CD4-positive, alpha-beta T cell treated with Interleukin-12 subunit alpha and Interleukin-12 subunit beta, for 1 hour (primary cell): ENCODE measurements at places on chromosomes 12 and 14.
A peak's percentile ranks its signal among the peaks of the same experiment; 100 is the strongest.

DNA sequence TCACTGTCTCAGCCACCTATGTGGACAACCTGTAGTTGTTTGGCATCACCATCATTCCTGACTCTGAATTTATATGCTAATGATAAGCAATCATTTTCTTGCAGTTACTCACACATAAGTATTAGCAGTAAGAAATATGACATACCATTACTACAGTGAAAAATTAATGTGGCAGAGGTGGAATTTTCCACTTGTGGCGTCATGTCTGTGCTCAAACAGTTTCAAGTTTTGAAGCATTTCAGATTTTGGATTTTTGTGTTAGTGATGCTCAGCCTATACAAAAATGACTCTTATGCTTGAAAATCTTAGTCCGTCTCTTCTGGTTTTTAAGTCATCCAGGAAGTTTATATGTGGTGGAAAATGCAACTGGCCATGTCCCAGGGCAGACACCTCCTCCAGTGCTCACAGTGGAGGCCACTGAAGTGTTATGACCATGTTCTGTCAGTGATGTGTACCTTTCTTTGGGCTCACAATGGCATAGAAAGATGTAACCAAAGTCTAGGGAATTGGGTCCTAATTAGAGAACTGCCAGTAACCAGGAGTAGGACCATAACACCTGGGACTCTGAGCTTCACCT, 220.6 kb downstream of the SYT1 start:
- DNase-seq = no peak

- no peak for DNase-seq
Measured at GRCh38 chr12:19248929-19249602, 119.5 kb downstream of the PLEKHA5 start.

GRCh38 chr14:63717702-63718101, 10.2 kb downstream of the SGPP1 start:
- no peak for DNase-seq

- DNase-seq = no peak
Measured at GRCh38 chr12:65894624-65895390, 70.5 kb downstream of the HMGA2 start.

- no peak for DNase-seq
Measured at GRCh38 chr12:139585-139984, 73.0 kb downstream of the IQSEC3 start.

DNA sequence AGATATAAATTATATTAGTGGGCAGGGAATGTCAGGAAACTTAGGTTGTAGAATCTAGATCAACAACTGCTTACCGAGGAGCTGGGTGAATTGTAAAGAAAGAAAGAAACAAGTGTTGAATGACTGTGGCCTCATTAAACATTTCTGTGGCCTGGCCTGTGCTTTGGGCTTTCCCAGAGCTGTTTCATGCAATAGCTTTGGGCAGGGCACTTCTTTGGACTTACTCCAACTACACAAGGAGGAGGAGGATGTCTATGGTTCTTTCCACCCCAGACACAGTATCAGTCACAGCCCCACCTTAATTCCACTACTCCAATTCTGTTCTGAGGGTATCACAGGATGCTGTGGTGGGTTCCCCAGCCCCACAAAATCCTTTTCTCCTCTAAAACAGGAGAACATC, 38.0 kb downstream of the DPF3 start:
- no peak for DNase-seq

DNA sequence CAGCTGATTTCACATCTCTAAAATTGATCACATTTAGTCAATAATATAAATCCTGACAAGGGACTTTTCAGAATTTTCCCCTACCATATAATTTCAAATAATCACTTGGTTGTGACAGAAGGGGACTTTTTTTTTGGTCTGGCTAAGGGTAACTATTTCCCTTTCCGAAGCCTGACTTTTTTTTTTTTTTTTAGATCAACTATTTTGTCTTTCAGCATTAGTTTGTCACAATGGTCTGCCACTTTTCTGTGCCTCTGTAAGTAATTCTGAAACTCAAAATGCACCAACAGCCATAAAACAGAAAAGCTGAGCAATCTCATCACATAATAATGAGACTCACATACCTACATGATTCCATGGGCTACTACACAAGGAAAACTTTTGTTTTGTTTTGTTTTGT, 266.4 kb downstream of the SSPN start:
- no peak for DNase-seq

DNA sequence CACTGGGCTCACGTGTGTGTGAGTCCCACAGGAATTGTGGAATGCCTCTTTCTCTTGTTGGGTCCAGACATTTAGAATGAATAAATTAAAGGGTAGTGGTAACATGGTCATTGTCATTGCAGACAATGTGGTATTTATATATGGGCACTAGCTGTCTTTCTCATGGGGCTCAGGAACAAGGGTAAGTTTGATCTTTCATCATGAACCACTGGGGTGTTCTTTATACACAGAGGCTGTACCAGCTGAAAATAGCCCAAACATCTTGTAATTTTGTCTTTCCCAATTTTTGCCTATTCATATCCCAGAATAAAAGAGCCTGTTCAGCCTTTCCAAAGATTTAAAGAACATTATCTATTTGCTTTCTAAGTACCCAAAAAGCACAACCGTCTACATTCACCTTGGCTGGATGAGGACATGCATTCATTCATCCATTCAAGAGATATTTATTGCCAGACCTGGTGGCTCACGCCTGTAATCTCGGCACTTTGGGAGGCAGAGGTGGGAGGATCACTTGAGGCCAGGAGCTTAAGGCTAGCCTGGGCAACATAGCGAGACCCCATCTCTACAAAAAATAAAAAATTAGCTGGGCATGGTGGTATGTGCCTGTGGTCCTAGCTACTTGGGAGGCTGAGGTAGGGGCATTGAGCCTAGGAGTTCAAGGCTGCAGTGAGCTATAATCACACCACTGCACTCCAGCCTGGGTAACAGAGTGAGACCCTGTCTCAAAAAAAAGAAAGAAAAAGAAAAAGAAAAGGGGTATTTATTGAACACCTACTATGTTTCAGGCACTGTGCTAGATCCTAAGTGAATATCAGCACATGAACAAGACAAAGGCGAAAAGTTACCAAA, 4.4 kb upstream of the FOS start:
- no peak for DNase-seq

GRCh38 chr12:41013881-41014642, 174.1 kb upstream of the PDZRN4 start:
- DNase-seq = no peak

DNA sequence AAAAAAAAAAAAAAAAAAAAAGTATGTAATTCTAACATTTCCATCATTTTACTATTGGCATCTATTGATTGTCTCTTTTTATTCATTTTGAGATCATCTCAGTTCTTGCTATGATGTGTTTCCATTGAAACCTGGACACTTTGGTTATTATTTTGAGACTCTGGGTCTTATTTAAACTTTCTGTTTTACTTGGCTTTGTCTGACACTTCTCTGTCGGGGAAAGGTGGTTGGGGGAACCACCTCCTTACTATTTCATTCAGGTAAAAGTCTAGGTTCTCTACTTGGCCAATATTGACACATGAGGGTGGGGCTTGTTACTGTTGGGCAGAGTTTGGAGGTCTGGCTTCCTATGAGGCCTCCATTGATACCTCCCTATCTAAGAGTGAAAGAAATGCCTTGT, 228.0 kb downstream of the NRXN3 start:
- DNase-seq = no peak

DNA sequence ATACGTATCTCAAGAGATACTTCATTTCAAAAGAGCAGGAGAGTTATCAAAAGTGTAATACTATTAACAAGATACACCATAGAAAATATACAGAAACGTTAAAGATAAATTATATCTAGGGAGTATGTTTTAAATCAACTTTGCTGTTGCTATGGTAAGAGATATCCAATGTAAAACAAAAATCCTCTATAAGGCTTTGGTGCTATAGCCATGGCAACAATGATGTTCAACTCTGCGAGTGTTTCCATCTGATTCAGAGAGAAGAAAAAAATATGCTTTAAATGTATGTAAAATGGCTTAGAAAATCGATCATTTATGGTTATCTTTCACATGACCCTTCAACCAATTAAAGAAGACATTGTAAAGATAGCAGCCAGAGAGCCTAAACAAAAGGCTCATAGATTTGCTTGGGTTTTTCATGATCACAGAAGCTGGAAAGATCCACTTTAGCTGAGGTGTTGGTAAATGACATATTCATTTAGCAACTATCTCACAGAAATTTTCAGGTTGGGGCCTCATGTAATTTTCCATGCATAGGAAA, 387.0 kb upstream of the GARIN6 start:
- DNase-seq = no peak

DNA sequence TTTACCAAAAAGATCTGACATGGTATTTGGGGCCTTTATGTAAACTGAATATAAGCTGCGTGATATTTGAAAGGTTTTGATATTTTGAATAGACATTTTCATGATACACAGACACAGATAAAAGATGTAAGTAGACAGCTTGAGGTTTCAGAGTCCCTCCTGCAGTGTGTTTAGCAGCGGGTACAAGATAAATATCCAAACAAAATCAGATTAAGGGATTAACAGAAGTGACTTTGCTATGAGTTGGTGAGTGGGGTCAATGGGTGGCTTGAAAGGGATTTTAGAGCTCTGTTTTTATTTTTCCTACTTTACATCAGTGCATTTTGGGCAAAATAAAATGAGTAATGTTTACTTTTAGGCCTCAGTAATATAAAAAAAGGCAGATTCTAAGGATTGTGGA, 84.1 kb downstream of the IGF1 start:
- no peak for DNase-seq

DNA sequence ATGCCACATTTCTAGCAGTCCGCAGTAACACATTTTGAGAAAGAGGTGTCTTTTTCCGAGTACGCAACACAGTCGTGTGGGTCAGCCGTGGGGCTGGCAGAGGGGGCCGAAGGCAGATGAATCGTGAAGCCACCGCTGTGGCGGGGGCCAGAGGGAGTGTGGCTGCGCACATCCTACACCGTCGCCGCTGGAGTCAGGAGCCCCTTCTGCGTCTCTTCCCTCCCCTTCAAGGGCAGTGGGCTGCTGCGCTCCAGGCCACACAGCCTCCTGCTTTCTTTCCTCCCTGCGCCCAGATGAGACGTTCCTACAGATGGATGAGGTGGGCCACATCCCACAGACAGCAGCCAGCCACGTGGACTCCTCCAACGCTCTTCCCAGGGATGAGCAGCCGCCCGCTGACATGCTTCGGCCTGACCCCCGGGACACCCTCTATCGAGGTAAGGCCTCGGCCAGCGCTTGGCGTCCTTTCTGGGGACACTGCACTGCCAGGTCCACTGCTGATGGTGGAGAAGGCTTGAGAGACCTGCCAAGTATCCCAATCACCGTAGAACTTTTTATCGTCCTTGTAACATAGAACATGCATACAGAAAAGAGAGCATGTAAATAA, 89.8 kb downstream of the B4GALNT3 start:
- DNase-seq = no peak

DNA sequence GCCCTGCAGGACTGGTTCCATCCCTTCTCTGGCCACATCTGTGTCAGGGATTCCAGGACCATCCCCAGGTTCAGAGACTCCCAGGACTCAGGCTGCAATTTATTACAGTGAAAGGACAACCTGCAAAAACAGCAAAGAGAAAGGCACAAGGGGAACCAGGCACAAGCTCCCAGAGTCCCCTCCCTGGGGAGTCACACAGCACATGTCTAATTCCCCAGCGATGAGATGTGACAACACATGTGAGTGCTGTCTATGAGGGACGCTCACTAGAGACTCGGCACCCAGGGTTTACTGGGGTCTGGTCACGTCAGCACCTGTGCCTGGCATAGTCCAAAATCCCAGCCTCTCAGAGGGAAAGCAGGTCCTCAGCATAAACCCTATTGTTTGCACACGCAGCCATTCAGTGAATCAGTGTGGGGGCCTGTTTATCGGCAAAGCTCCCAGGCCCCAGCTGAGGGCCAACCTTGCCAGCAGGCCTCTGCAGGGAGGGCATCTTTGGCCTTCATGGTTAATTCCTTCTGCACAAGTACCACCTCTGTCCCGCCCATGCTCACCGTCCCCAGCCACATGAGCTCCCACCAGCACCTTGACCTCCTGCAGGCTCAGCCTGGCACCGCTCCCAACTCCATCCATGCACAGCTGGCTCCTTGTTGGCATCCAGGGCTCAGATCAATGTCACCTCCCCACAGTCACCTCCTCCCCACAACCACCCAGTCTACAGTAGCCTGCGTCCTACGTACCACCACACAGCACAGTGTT, 198.9 kb upstream of the SFSWAP start:
- DNase-seq = no peak

- peak; percentile 18 for DNase-seq
Measured at GRCh38 chr14:75297411-75298040, 18.9 kb downstream of the FOS start.

GRCh38 chr12:119683413-119683812, 15.5 kb downstream of the PRKAB1 start:
- no peak for DNase-seq

- DNase-seq = no peak
Measured at GRCh38 chr12:26122061-26122680, 2.7 kb downstream of the BHLHE41 start.

DNA sequence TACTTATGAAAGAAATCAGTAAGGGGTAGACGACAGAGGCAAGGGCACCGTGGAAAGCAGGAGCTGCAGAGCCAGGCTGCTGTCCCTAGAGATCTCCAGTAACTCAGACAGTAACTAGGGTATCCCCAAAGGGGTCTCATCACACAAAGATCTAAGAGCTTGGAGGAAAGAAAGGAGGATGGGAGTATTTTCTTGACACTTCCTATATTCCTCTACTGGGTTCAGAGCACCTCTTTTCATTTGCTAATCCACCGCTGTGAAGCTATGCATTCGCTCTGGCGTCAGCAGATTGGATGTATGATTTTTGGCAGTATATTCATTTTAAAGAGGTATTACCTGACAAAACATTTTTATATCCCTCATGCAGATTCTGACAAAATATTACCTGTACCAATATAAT, 12.6 kb downstream of the USP44 start:
- DNase-seq = no peak
